ENCODE measurements at places on chromosomes 1 and 21.

GRCh38 chr1:245704765-245705164, 550.0 kb downstream of the KIF26B start:
- no peak for DNase-seq

- DNase-seq: no peak
Measured at GRCh38 chr21:37073417-37074196, 553 bp downstream of the TTC3 start.

GRCh38 chr1:110053552-110054428, 16.7 kb downstream of the ALX3 start:
- no peak for DNase-seq

GRCh38 chr1:104765085-104765484, 1015.4 kb downstream of the AMY1C start:
- DNase-seq: no peak

DNA sequence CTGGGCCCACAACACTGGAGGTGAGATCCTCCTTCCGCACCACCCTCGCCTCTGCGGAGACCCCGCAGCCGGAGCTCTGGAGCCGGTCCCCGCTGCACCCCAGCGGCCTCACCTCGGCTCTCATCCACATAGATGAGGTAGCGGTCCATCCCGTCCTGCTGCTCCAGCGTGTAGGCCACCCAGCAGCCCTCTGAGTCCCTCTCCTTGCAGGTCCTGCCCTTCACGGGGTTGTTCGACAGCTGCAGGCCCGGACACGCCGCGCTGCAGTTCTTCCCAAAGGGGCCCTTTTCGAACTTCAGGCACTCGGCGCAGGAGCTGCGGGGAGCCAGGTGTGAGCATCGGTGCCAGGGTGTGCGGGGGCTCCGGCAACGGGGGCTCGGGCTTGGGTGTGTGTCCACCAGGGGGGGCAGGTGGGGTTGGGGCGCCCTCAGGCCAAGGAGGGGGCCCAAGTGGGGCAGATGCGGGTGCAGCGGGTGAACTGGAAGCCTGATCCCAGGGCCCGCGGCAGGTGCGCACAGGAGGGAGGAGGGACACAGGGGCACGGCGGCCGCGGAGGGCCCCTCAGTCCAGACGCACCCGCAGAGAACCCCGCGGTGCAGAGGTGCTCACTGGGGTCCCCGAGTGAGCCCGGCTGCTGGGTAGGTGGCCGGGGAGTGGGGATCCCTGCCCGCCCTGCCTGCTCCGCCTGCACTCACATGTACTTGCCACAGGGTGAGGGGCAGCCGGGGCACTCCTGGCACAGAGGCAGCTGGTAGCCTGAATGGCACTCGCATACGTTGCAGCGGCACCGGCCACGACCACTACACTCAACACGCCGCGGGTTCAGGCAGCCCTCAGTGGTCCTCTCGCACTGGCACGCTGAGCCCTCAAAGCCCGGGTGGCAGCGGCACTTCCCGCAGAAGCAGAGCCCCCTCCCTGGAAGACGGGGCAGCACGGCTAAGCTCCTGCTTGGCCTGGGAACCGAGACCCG, 15.4 kb upstream of the PTTG1IP start:
- no peak for DNase-seq

GRCh38 chr1:151447696-151448095, 11.6 kb downstream of the POGZ start:
- DNase-seq: no peak

- DNase-seq: no peak
Measured at GRCh38 chr1:107135463-107135862, 5.4 kb upstream of the NTNG1 start.
